ENCODE measurements at places on chromosomes 4 and X. TPM values are rescaled to one million over a fixed set of nuclear protein-coding genes. Genes with fewer than 3 reads are reported as not detected.

DNA sequence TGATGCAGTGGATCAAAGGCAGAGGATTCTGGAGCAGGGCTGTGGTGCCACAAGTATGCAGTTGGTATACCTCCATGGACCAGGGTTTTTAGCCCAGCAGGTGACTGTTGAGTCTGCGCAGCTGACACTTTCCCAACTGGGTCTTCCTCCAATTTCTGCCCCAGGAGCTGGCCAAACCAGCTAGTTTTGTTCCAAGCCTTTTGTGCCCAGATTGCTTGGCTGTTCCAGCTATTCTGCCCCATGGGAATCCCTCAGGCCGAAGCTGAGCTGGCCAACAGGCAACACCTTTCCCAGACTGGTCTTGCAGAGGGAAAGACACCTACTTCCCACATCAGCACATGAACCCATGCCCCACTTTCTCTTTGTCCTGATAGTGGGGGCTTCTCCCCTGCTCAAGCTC lies 22.8 kb upstream of the ANKRD17 start:
- DNase-seq: no peak

The PAGE4 gene
- not detected for total RNA-seq

DNA sequence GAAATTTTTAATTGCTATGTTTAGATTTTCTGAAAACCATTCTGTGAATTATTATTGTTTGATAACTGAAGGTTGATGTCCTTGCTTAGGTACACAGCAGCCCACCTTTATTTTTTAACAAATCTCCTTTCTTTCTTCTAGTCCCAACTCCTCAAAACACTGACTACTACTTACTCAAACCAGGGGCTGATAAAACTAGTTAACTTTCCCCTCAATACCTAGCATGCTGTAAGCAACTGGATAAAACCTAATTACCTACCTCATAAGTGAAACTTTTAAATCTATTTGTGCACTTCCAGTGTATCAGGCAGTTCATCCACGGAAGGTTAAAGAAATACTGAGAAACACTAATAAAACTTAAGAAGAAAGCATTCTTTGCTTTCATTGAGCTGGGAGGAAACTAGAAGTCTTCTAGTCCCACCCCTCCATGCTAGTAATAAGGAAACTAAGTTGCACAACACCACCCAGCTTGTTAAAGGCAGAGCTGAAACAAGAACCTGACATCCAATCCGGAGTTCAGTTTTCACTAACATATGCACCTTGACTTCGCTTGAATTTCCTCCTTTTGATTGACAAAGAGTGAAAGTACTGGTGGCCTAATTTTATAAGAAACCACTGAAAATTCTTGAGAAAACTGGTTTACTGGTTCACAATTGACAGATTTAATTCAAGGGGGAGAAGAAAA lies 180.2 kb upstream of the TET2 start:
- no peak for DNase-seq

DNA sequence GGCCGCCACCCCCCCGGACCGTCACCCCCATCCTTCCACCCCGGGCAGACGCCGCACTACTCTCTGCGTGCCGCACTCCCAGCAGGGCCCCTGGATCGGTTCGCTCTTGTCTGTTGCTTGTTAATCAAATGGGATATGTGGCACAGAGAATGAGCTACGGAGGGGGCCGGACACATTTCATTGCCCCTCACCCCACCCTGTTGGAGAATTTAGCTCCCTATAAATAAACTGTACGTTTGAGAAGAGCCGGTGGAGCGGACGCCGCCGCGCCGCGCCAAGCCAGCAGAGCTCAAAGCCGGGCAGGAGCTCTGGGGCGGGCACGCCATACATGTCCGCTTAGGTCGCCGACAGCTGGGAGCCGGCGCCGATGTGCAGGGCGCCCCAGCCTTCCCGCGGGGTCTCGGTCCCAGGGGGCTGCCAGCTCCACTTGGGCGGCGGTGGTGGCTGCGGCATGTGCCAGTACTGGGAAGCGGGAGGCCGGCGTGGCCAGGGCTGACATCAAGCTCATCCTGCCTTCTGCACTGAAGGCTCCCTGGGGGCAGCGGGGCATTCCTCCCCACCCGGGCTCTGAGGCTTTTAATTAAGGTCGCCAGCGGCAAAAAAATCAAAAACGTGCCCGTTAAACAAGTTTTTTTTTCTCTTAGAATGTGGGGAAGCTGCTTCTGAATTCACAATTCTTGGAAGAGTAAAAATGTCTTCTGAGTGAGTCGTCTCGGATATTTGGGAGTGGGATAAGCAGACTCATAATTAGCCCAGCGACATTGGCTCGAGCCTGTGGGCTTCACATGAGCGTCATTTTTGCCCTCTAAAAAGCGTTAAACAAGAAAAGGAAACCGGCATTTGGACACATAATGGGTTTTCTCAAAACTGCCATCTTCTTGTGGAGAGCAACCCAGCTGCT lies 1.1 kb upstream of the PCDH19 start:
- no peak for DNase-seq

DNA sequence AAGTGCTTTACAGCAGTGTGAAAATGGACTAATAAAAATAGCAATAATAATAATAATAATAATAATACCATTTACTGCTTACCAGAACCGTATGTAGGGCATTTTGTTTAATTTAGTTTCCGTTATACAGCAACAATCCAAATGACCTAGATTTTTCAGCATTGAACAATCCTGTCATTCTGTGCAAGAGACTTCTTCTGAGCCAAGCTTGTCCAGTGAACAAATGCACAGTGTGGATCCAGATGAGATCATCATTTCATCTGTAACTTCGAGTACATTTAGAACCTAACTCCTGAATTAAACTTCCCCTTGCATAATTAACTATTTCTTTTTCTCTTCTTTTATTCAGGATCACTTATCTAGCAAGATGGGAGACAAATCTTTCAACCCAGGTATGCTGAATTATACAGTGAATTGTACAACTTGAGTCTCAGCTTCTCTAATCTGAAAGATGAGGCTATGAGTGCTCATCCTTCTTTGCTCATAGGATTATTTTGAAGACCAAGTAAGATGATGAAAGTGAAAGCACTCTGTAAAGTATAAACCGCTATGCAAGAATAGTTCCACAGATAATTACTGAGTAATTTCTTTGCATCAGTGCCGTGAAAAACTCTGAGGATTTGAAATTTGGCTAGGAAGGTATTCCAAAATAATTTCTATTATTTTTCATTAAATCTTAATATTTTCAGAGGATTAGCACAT lies 6.6 kb downstream of the CLNK start:
- no peak for DNase-seq

GRCh38 chr4:109662771-109663170 lies 40.5 kb downstream of the CASP6 start:
- no peak for DNase-seq

GRCh38 chr4:149047368-149047767 lies 605.2 kb upstream of the NR3C2 start:
- no peak for DNase-seq
